Osteoblast (primary cell): ENCODE measurements at places on chromosomes 6 and 20.

- DNase-seq: peak; percentile 76
These were observed 44.6 kb downstream of the NKX2-4 start for GRCh38 chr20:21352703-21353102.

DNA sequence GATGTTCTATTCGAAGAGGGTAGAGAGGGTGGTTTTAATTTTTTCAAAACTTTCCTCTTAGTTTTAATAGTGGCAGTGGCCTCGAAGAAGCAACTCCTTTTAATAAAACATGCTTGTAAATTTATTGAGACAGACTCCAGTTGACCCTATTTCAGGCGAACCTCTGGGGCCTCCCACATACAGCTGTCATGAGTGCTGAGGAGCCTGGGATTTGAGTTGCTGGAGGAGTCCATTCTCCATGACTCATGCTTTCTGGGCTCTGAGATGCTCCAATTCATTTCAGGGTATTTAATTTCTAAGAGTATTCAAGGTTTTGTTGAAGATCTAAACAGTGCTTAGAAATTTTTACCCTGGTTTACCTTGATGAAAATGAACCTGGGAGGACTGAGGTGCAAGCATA, 580.4 kb downstream of the CBLN4 start:
- DNase-seq: no peak

- peak; percentile 97 for DNase-seq
These were observed 580 bp downstream of the VEGFA start for GRCh38 chr6:43770372-43771209.

GRCh38 chr6:150881911-150882481, 16.5 kb downstream of the MTHFD1L start:
- peak; percentile 95 for DNase-seq

GRCh38 chr20:33332905-33333456, 50.0 kb downstream of the BPIFB1 start:
- peak; percentile 46 for DNase-seq
